ENCODE measurements at places on chromosomes 1 and 21.
A peak's percentile ranks its signal among the peaks of the same experiment; 100 is the strongest.

GRCh38 chr1:60470246-60470645 is 396.7 kb upstream of the C1orf87 start:
- no peak for DNase-seq
- H3K36me3 ChIP-seq, result no peaks in the 10 kb centered on the region
- no peak overlapping the region for H3K4me3 ChIP-seq
- no peaks in the 10 kb centered on the region for H3K4me1 ChIP-seq

GRCh38 chr1:68213843-68214242 is 18.5 kb downstream of the WLS start:
- no peaks in the 10 kb centered on the region for H3K27me3 ChIP-seq
- no peak overlapping the region for H3K27ac ChIP-seq
- no peak for DNase-seq
- H3K4me3 ChIP-seq, result no peak overlapping the region

- H3K27me3 ChIP-seq, result peaks cover 4% of the 10 kb centered on the region
- H3K36me3 ChIP-seq, result no peaks in the 10 kb centered on the region
- H3K4me3 ChIP-seq, result no peak overlapping the region
- no peak overlapping the region for H3K27ac ChIP-seq
- DNase-seq, result no peak
These were observed 12.0 kb downstream of the GNG12 start for GRCh38 chr1:67821263-67821662.

GRCh38 chr1:60279798-60280197 is 206.2 kb upstream of the C1orf87 start:
- H3K36me3 ChIP-seq, result no peaks in the 10 kb centered on the region
- H3K27ac ChIP-seq, result no peak overlapping the region
- H3K4me1 ChIP-seq, result peaks cover 10% of the 10 kb centered on the region
- H3K27me3 ChIP-seq, result peaks cover 1% of the 10 kb centered on the region
- no peak overlapping the region for H3K4me3 ChIP-seq

GRCh38 chr1:21262293-21263051 is 27.8 kb downstream of the ECE1 start:
- peaks cover 32% of the 10 kb centered on the region for H3K4me1 ChIP-seq
- peaks cover 27% of the 10 kb centered on the region for H3K36me3 ChIP-seq
- H3K4me3 ChIP-seq, result no peak overlapping the region

DNA sequence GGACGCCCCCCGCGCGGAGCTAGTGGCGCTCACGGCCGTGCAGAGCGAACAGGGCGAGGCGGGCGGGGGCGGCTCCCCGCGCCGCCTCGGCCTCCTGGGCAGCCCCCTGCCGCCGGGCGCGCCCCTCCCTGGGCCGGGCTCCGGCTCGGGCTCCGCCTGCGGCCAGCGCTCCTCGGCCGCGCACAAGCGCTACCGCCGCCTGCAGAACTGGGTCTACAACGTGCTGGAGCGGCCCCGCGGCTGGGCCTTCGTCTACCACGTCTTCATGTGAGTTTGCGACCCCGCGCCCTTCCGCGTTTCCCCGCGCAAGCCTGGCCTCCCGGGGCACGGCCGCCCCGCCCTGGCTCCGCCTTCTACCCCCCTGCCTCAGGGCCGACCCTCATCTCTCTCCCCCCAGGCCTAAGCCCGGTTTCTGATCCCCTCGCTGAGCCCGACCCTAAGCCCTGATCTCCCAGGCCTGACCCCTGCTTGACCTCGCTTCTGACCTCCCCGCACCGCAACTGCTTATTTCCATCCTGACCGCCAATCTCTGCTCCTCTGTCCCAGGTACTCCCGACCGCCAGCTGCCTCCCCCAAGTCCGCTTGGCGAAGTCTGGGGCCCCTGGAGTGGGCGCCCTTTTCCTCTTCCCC is 669 bp downstream of the KCNQ4 start:
- H3K4me1 ChIP-seq, result no peaks in the 10 kb centered on the region
- no peak for DNase-seq
- H3K4me3 ChIP-seq, result peak overlapping the region; percentile 57
- no peak overlapping the region for H3K27ac ChIP-seq
- no peaks in the 10 kb centered on the region for H3K36me3 ChIP-seq

- H3K27me3 ChIP-seq, result no peaks in the 10 kb centered on the region
- no peak overlapping the region for H3K27ac ChIP-seq
- H3K36me3 ChIP-seq, result no peaks in the 10 kb centered on the region
- no peak overlapping the region for H3K4me3 ChIP-seq
These were observed 108.6 kb downstream of the OLFML2B start for GRCh38 chr1:161915051-161915503.

GRCh38 chr1:239811211-239811885 is 280.3 kb upstream of the FMN2 start:
- no peak overlapping the region for H3K4me3 ChIP-seq
- H3K36me3 ChIP-seq, result no peaks in the 10 kb centered on the region
- DNase-seq, result no peak
- peaks cover 15% of the 10 kb centered on the region for H3K4me1 ChIP-seq
- H3K27ac ChIP-seq, result no peak overlapping the region

- H3K27me3 ChIP-seq, result no peaks in the 10 kb centered on the region
- DNase-seq, result no peak
- H3K4me3 ChIP-seq, result no peak overlapping the region
- no peaks in the 10 kb centered on the region for H3K36me3 ChIP-seq
These were observed 538.8 kb downstream of the LRRIQ3 start for GRCh38 chr1:73659136-73659535.

DNA sequence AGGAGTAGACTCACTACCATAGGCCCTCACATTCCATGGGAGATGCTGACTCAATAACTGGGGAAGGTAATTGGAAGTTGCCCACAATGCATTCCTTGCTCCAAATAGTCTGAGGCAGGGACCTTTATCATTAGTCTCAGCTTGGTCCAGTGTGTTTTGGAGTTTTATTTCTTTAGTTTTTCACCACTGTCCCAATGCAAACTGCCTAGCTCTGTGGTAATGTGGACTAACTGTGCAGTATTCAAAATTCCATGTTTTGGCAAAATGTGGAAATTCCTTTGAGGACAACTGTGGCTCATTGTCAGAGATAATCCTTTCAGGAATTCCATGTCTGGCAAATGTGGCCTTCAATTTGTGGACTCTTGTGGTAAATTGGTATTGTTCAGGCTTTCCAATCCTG is 78.1 kb upstream of the PAPPA2 start:
- no peaks in the 10 kb centered on the region for H3K4me1 ChIP-seq
- H3K27me3 ChIP-seq, result no peaks in the 10 kb centered on the region
- no peak overlapping the region for H3K4me3 ChIP-seq
- H3K27ac ChIP-seq, result no peak overlapping the region
- no peak for DNase-seq

GRCh38 chr1:104702731-104703130 is 953.0 kb downstream of the AMY1C start:
- no peak overlapping the region for H3K27ac ChIP-seq
- H3K4me1 ChIP-seq, result no peaks in the 10 kb centered on the region

GRCh38 chr21:32309906-32310460 is 11.3 kb downstream of the MRAP start:
- no peak overlapping the region for H3K27ac ChIP-seq
- H3K4me1 ChIP-seq, result no peaks in the 10 kb centered on the region
- H3K4me3 ChIP-seq, result no peak overlapping the region
- no peaks in the 10 kb centered on the region for H3K27me3 ChIP-seq
- no peak for DNase-seq
- H3K36me3 ChIP-seq, result peaks cover 21% of the 10 kb centered on the region
